ENCODE measurements at places on chromosomes 5 and 9. TPM values are rescaled to one million over a fixed set of nuclear protein-coding genes. Genes with fewer than 3 reads are reported as not detected.

DNA sequence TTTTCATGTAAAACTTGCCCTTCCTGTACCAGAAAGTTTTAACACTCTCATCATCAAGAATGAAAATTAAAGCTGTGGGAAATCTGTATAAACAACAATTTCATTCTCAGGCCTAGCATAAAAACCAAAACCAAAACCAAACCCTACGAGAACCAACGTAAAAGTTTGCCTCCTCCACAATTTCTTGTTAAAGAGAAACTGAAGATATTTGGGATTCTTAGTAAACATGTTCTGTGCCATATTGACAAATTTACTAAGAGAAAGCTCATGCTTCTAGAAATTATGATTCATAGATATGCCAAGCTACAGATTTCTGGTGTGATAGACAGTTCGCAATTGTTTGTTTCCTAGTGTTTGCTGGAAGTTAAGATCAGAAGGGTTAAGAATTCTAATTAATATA, 801.0 kb upstream of the NUDT12 start:
- no peak for DNase-seq

- DNase-seq = peak; percentile 53
Measured at GRCh38 chr5:17379100-17379951, 118.7 kb upstream of the TAF11L2 start.

DNA sequence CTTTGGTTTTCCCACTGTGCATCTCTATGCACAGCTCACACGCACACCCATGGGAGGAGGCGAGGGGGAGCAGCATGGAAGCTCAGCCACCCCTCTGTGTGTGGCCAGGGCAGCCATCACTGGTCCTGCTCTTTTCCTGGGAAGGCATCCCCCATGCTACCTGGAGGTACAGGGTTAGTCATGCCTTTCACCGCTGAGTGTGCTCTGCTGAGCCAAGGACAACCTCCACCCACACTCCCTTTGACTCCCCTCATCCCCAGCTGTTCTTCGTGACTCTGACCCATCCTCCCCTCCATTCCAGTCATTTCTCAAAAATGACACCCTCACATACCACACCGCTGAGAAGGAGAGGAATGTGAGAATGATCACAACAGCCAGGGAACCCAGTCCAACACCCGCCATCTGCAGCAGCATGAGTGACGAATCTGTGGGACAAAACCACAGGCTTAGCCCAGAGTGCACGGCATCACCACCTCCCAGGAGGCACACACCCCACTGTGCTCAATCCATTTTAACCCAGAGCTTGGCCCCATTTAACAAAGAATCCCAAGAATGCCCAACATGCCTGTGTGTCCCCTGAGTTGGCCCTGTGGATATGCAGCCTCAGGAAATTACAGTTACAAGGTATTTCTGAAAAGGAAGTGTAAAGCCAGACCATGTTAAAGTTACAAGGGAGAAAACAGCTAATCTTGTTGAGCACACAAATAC, 133.4 kb downstream of the SUSD1 start:
- no peak for DNase-seq

DNA sequence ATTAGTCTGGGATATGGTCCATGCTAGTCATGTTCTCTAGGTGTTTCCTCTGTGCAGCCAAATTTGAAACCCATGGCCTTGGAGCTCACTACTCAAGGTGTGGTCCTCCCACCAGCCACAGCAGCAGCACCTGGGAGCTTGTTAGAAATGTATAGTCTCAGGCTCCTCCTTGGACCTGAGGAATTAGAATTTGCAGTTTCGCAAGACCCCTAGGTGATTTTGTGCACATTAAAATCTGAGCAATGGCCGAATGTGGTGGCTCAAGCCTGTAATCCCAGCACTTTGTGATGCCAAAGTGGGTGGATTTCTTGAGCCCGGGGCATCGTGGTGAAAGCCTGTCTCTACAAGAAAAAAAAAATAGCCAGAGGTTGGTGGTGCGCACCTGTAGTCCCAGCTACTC, 72.3 kb upstream of the NEK6 start:
- DNase-seq = no peak

GRCh38 chr9:33341182-33341581, 50.9 kb downstream of the NFX1 start:
- no peak for DNase-seq

The CDO1 gene
- polyA plus RNA-seq = 3.1 TPM

The FLT4 gene
- polyA plus RNA-seq = 0.02 TPM

The PGM5 gene
- polyA plus RNA-seq = not detected

The AK1 gene
- polyA plus RNA-seq = 103 TPM

The AOPEP gene
- polyA plus RNA-seq = 54.6 TPM
